Astrocyte (in vitro differentiated cells and primary cell): ENCODE measurements at places on chromosomes 5 and 9. TPM values are rescaled to one million over a fixed set of nuclear protein-coding genes. Genes with fewer than 3 reads are reported as not detected.

DNA sequence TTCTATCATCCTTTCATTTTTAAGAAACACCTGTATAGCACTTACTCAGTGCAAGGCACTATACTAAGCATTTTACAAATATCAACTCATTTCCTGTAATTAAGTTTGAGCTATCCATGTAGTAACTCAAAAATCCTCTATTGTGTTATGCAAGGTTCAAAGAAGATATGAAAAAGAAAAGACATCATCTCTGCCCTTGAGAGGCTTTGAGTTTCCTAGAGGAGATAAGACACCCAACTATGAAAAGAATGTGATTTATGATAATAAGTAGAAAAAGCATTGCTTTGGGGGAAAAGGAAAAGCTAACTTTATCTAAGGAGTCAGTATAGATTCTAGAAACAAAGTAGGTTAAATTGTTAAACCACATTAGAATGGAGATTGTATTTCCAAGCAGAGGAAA lies 14.2 kb upstream of the ZNF608 start:
- DNase-seq, result no peak

DNA sequence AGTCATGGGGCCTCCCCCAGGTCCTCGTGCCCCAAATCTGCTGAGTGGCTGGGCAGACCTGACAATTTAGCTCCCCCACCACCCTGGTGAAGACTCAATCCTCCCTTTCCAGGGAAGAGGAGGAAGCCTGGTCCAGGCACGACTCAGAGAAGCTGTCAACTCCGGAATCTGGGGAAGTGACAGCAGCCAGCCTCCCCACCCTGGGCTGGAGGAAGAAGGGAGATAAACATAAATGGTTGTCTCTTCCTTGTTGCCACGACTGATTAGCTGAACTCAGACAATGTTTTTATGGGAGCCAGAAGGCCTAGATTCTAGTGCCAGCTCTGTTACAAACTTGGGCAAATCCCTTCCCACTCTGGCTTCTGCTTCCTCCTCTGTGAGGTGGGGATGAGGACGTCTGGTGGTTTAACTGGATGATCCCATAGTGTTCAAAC lies 15.4 kb downstream of the CCDC69 start:
- no peak for DNase-seq

DNA sequence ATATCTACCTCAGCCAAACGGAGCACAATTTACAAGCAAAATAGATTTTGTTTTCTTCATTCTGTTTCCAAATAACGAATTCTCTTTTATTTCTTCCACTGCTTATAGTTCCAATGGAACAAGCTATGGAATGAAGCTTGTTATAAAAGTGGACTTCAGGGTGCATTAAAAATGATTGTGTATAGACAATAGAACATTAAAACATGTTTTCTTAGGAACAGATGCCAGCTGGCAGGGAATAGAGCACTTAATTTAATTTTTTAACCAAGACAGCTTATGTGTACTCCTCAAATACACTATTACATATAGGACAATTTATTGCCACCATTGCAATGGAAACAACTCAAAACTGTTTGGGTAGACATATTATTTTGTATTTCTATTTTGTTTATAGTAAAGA lies 860.1 kb upstream of the TYRP1 start:
- DNase-seq, result no peak

CENPP gene
- total RNA-seq, result 1.9 and 2.0 TPM in 2 replicates

ZFP62 gene
- total RNA-seq, result 14.5 and 15.0 TPM in 2 replicates

DNA sequence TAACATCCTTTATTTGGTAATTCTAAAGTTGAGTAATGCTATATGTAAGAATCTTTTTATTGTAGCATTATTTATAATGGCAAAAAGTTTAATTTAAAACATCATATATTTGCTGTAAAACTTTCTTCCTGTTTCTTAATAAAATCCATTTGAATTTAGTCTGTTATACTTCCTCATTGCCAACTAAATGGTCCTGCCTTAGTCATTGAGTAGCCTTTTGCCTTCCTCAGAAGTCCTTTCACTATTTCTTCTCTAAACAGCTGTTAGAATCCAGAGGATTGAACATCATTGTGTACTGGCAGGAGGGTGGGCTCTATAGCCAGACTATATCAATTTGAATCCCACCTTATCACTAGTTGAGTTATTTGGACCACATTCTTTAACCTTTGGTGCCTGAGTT lies 11.0 kb downstream of the SLC44A1 start:
- DNase-seq, result no peak

- no peak for DNase-seq
Measured at GRCh38 chr9:124858330-124859046, 3.3 kb downstream of the RPL35 start.

DNA sequence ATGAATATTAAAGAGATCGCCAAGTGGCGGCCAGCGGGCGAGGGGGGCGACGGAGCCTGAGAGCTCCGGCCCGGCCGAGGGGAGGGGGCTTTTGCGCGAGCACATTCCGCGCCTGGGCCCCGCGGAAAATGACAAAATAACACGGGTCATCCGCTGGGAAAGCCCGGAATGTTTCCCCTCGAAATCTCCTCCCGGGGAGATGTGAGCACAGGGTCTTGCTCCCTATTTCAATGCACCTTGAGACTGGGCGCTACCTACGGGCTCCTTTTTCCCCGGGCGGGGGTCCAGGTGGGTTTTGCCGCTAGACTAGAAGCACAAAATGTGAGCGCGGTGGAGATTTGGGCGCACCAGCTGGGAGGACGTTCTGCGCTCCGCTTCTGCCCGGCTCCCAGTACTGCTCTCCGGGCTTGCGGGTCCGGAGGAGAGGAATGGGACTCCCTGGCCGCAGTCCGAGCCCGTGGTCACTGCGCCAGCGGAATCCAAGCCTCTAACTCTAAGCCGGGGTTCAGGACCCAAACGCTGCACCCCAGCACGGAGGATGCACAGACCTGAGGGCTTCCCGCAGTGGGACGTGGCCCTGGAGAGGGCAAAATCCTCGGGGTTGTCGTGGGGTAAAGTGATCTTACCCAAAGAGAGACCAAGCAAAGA lies 2.8 kb upstream of the PRDM12 start:
- DNase-seq, result no peak
